ENCODE measurements at places on chromosomes 4 and X. TPM values are rescaled to one million over a fixed set of nuclear protein-coding genes. Genes with fewer than 3 reads are reported as not detected.

The GPC3 gene
- total RNA-seq = 6.9 TPM

The RASL11B gene
- total RNA-seq = 1.5 TPM

The ETDA gene
- total RNA-seq = not detected

The ANXA3 gene
- 125 TPM for total RNA-seq

The ENPP6 gene
- total RNA-seq = not detected

The TEX13D gene
- total RNA-seq = not detected

The CXXC4 gene
- 0.42 TPM for total RNA-seq

The ENPEP gene
- 0.07 TPM for total RNA-seq

The CTAG2 gene
- not detected for total RNA-seq

The GAGE1 gene
- not detected for total RNA-seq

The FOXP3 gene
- total RNA-seq = not detected

The GJB1 gene
- total RNA-seq = not detected

The GNRHR gene
- total RNA-seq = not detected

The USP17L13 gene
- not detected for total RNA-seq

The GPR119 gene
- total RNA-seq = not detected

The MTCP1 gene
- total RNA-seq = 1.5 TPM

The NLRP2B gene
- total RNA-seq = not detected

The SORBS2 gene
- 6.3 TPM for total RNA-seq

The NKX3-2 gene
- total RNA-seq = not detected

The PABPC4L gene
- 0.37 TPM for total RNA-seq

The CDKL2 gene
- 0.60 TPM for total RNA-seq

The HS3ST1 gene
- 10.1 TPM for total RNA-seq

The DGKQ gene
- total RNA-seq = 14.4 TPM

The SLC6A8 gene
- total RNA-seq = 47.9 TPM

The SATL1 gene
- not detected for total RNA-seq

The NELFA gene
- 30.4 TPM for total RNA-seq

The CNGA1 gene
- total RNA-seq = 5.1 TPM

The ETNPPL gene
- not detected for total RNA-seq

The MAGEA12 gene
- total RNA-seq = not detected

Measured in airway epithelial cell (primary cell).